ENCODE measurements at places on chromosomes 4 and X. TPM values are rescaled to one million over a fixed set of nuclear protein-coding genes. Genes with fewer than 3 reads are reported as not detected.
A peak's percentile ranks its signal among the peaks of the same experiment; 100 is the strongest.

- H3K36me3 ChIP-seq = no peaks in the 10 kb centered on the region
- no peak overlapping the region for H3K4me3 ChIP-seq
- no peak for DNase-seq
- H3K27me3 ChIP-seq = peaks cover 23% of the 10 kb centered on the region
- H3K4me1 ChIP-seq = peaks cover 11% of the 10 kb centered on the region
- H3K27ac ChIP-seq = no peak overlapping the region
These were observed 15.6 kb downstream of the PDZD4 start for GRCh38 chrX:153814591-153815315.

GRCh38 chr4:89957046-89957926 is 62.6 kb downstream of the MMRN1 start:
- H3K36me3 ChIP-seq = no peaks in the 10 kb centered on the region
- H3K4me1 ChIP-seq = no peaks in the 10 kb centered on the region
- no peaks in the 10 kb centered on the region for H3K27me3 ChIP-seq
- H3K4me3 ChIP-seq = no peak overlapping the region
- H3K27ac ChIP-seq = no peak overlapping the region

GRCh38 chr4:6674500-6675149 is 19.1 kb upstream of the S100P start:
- peak overlapping the region; percentile 94 for H3K4me3 ChIP-seq
- DNase-seq = peak; percentile 87
- H3K27me3 ChIP-seq = no peaks in the 10 kb centered on the region
- peak overlapping the region; percentile 88 for H3K27ac ChIP-seq
- H3K4me1 ChIP-seq = peaks cover 19% of the 10 kb centered on the region

- no peaks in the 10 kb centered on the region for H3K36me3 ChIP-seq
- no peak overlapping the region for H3K4me3 ChIP-seq
- no peak for DNase-seq
- no peaks in the 10 kb centered on the region for H3K27me3 ChIP-seq
- H3K27ac ChIP-seq = no peak overlapping the region
- no peaks in the 10 kb centered on the region for H3K4me1 ChIP-seq
These were observed 162.4 kb upstream of the FMR1 start for GRCh38 chrX:147749308-147749707.

- H3K36me3 ChIP-seq = no peaks in the 10 kb centered on the region
- H3K27me3 ChIP-seq = no peaks in the 10 kb centered on the region
- no peak for DNase-seq
- H3K27ac ChIP-seq = no peak overlapping the region
- H3K4me3 ChIP-seq = no peak overlapping the region
- no peaks in the 10 kb centered on the region for H3K4me1 ChIP-seq
These were observed 79.8 kb downstream of the CCNG2 start for GRCh38 chr4:77236806-77237205.

DNA sequence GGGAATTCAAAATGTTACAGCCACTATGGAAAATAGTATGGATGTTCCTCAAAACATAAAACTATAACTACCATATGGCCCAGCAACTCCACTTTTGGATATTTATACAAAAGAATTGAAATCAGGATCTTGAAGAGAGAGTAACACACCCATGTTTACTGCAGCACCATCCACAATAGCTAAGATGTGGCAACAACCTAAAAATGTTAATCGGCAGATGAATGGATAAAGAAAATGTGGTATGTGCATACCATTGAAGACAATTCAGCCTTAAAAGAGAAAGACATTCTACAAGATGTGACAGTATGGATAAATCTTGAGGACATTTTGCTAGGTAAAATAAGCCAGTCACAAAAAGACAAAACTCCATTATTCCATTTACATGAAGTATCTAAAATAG is 171.9 kb downstream of the DCHS2 start:
- H3K27ac ChIP-seq = no peak overlapping the region
- no peaks in the 10 kb centered on the region for H3K4me1 ChIP-seq
- H3K27me3 ChIP-seq = no peaks in the 10 kb centered on the region

- no peaks in the 10 kb centered on the region for H3K4me1 ChIP-seq
- H3K36me3 ChIP-seq = no peaks in the 10 kb centered on the region
- no peak overlapping the region for H3K27ac ChIP-seq
- H3K4me3 ChIP-seq = no peak overlapping the region
- peaks cover 4% of the 10 kb centered on the region for H3K27me3 ChIP-seq
These were observed 36.1 kb downstream of the HEPH start for GRCh38 chrX:66200050-66200664.

DNA sequence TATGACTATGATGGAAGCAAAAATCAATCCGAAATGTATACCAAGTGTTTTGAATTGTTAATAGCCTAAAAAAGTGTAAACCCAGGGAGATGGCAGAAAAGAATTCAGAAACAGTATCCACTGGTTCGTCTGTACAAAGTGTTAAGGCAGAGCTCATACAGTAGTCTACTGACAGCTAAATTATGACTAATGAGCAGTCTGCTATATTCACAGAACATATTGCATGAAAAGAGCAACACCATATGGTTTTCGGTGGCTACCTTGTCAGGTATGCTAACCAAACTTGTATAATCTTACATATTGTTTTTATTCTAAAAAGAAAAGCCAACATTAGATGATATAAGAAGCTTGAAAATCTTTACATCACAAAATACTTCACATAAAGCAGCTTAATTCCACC is 18.5 kb downstream of the EPHA5 start:
- no peaks in the 10 kb centered on the region for H3K36me3 ChIP-seq
- H3K4me1 ChIP-seq = no peaks in the 10 kb centered on the region
- no peak for DNase-seq
- H3K27me3 ChIP-seq = no peaks in the 10 kb centered on the region
- H3K4me3 ChIP-seq = no peak overlapping the region
- no peak overlapping the region for H3K27ac ChIP-seq

DNA sequence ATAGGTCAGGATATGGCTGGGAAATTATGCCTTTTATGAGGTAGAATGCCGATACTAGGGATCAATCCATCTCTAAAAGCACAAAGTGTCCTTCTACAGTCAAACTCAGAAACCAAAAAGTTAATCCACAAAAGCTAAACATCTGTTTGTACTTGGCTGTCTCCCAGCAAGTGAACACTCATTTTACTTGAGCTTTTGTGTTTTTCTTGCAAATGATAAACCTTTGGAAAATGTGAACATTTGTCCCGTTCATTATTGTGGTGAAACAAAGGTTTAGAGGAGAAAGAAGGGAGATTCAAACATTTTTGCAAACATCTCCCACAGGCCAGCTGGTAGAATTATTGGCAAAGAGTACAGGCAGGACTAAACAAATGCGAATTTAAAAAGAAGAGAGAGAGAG is 300.6 kb upstream of the SPANXN1 start:
- no peaks in the 10 kb centered on the region for H3K36me3 ChIP-seq
- no peak overlapping the region for H3K27ac ChIP-seq
- H3K27me3 ChIP-seq = no peaks in the 10 kb centered on the region
- H3K4me1 ChIP-seq = no peaks in the 10 kb centered on the region
- no peak for DNase-seq
- H3K4me3 ChIP-seq = no peak overlapping the region

DNA sequence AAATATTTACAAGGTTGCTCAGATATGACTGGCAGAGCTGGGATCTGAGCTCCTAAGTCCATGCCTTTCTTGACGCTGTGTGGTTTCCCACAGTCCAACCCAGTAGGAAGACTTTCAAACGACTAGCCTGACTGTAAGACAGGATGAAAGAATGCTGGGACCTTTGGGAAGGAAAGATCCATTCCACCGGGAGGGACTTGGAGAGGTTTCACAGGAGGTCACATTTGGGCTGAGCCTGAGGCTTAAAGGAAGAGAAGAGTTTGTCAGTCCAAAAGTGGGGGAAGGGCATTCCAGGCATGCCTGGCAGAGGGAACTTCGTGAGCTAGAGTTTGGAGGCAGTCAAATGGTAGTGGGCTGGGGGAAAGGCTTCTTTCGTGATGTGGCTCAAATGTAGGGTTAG is 1.5 kb downstream of the STARD8 start:
- DNase-seq = peak; percentile 17
- H3K27ac ChIP-seq = no peak overlapping the region
- H3K27me3 ChIP-seq = no peaks in the 10 kb centered on the region
- no peaks in the 10 kb centered on the region for H3K36me3 ChIP-seq
- no peaks in the 10 kb centered on the region for H3K4me1 ChIP-seq

DNA sequence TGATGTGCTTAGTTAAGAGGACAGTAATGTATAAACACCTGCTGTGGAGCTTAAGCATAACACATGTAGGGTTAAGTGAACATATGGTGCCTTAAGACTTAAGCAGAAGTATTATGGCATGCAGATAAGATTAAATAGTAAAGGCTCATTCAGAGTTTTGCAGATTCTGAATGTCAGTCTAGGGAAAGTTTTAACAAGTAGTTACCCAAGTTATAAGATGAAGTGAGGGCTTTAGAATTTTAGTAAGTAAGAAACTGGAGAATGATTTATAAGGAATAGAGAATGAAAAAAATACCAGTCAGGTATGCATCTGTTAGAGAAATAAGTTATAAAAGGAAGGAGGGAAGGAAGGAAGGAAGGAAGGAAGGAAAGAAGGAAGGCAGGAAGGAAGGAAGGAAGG is 902.1 kb downstream of the TRAM1L1 start:
- no peak overlapping the region for H3K27ac ChIP-seq
- no peaks in the 10 kb centered on the region for H3K36me3 ChIP-seq
- no peaks in the 10 kb centered on the region for H3K4me1 ChIP-seq
- H3K4me3 ChIP-seq = no peak overlapping the region
- H3K27me3 ChIP-seq = no peaks in the 10 kb centered on the region

The MAGEA1 gene
- not detected for total RNA-seq

The SSX3 gene
- total RNA-seq = not detected

The KCNE5 gene
- not detected for total RNA-seq

The IBSP gene
- not detected for total RNA-seq

The XK gene
- total RNA-seq = 15.9 TPM

The H2BW2 gene
- not detected for total RNA-seq

The PRDM8 gene
- 22.8 TPM for total RNA-seq

All from stomach (tissue), 19 donors.